Stimulated activated CD4-positive, alpha-beta T cell treated with anti-CD3 and anti-CD28 coated beads, Interleukin-2, amount 100 ng/mL, for 48 hours (primary cell): ENCODE measurements at places on chromosomes 2 and 18.

GRCh38 chr2:171578127-171578803, 56.0 kb downstream of the CYBRD1 start:
- no peak for DNase-seq

GRCh38 chr18:55400590-55401541, 187.1 kb downstream of the TCF4 start:
- no peak for DNase-seq

DNA sequence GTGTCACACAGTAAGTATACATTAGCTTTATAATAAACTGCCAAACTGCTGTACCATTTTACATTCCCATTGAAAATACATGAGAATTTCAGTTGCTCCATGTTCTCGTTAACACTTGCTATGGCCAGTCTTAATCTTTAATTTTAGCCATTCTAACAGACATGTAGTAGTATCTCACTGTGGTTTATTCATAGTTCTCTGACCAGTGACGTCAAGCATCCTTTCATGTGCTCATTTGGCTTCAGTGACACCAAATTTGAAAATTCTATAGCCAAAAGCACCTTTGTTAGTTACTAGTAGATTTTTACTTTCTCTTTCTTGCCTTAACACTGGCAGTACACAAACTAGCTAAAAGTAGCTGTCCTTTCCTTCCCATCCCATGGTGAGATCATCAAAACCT, 43.0 kb downstream of the CYP1B1 start:
- DNase-seq = no peak

- no peak for DNase-seq
Observed at GRCh38 chr2:134855709-134856108, 17.3 kb downstream of the ACMSD start.

- no peak for DNase-seq
Observed at GRCh38 chr2:127044165-127044718, 62.7 kb downstream of the BIN1 start.
